Fibroblast of pulmonary artery (primary cell): ENCODE measurements at places on chromosomes 5 and 9.

GRCh38 chr5:1112596-1113331 lies 901 bp upstream of the SLC12A7 start:
- DNase-seq: no peak

DNA sequence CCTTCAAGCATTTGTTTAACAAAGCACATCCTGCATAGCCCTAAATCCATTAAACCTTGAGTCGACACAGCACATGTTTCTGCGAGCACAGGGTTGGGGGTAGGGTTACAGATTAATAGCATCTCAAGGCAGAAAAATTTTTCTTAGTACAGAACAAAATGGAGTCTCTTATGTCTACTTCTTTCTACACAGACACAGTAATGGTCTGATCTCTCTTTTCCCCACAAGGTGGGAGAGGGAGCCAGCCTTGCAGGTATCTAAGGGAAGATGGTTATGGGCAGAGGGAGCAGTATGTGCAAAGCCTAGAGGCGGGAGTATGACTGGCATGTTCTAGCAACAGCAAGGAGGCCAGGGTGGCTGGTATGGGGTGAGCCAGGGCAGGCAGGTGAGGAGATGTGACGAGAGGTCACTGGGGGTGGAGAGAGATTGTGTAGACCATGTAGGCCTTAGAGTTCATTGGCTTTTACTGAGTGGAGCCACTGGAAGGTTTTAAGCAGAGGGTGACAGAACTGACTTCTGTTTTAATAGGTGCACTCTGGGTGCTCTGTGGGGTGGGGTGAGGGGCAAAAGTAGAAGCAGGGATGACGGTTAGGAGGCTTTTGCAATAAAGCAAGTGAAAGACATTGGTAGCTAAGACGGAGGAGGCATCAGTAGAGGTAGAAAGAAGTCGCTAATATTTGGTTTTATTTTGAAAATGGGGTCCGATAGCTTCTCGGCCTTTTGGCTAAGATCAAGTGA lies 5.1 kb upstream of the RPS14 start:
- no peak for DNase-seq

DNA sequence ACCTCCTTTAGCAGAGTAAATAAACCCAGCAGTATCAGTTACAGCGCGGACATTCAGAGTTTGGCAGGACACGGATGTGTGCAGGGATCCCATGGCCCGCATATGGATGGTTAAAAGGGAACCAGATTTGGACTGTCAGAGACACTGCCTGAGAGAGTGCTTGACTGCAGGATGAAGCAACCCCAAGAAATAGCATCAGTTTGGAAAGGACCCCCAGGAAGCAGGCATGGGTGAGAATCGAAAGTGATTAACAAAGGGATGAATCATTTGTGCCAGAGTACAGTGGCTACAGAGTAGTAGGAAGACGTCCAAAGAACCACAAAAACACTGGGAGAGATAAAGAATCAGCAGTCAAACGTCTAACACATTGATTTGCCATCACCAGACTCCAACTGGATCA lies 5.5 kb downstream of the C7 start:
- peak; percentile 83 for DNase-seq

DNA sequence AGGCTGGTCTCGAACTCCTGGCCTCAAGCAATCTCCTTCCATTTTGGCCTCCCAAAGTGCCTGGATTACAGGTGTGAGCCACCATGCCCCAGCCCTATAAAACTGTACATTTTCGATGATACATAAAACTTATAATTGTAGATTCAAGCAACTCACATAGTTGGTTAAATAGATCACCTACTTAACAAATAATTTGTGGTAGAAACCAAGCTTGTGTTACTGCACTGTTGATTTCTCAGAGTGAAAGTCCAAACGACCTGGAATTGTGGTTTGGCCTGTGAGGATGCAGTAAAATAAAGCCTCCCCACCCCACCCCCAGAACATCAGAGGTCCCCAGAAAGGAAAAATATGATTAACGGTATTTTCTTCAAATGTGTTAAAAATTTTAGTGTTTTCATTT lies 92.7 kb downstream of the TRIO start:
- DNase-seq: no peak

GRCh38 chr5:76483433-76483832 lies 80.3 kb downstream of the IQGAP2 start:
- no peak for DNase-seq

GRCh38 chr5:150658699-150659265 lies 2.3 kb upstream of the MYOZ3 start:
- DNase-seq: no peak

GRCh38 chr9:21836437-21837161 lies 34.2 kb downstream of the MTAP start:
- peak; percentile 97 for DNase-seq

- peak; percentile 65 for DNase-seq
Observed at GRCh38 chr5:110817459-110817858, 78.7 kb downstream of the SLC25A46 start.

DNA sequence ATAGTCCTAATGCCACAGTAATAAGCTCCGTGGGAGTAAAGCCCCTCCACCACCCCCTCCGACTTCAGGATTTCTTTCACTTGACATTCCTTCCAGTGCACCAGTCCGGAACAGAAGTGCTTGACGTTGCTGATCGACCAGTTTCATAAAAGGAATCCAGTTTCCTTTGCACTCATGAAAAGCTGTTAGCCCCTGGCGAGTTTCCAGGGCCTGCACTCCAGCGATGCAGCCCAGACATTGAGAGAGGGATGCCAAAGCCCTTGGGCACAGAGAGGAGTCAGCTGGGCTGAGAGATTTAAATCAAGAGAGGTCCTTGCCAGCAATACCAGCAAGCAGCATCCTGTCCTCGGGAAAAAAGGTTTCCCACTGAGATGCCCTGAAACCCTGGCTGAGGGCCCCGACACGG lies 170.1 kb downstream of the GABBR2 start:
- DNase-seq: no peak

DNA sequence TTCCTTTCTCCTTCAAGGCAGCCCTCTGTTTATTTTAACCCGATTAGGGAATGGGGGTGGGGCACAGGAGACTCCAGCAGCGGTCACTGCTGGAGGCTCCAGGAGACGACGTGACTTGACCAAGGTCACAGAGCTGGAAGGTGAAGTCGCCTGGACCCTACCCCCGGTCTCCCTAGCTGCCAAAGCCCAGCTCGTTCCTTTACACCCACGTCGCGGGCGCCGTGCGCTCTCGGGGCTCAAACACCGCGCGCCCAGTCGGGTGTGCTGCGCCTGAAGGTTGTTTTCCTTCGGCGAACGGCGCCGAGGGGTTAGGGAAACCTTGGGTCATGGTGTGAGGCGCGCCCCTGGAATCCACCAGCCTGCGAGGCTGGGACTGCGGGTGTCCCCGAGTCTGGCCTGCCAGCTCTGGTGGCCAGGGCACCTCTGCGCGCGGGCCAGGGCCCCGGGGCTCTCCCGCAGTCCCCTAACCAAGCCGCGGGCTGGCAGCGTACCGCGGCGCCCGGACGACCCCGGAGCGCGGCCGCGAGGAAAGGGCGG lies 747 bp upstream of the UNC5A start:
- no peak for DNase-seq

DNA sequence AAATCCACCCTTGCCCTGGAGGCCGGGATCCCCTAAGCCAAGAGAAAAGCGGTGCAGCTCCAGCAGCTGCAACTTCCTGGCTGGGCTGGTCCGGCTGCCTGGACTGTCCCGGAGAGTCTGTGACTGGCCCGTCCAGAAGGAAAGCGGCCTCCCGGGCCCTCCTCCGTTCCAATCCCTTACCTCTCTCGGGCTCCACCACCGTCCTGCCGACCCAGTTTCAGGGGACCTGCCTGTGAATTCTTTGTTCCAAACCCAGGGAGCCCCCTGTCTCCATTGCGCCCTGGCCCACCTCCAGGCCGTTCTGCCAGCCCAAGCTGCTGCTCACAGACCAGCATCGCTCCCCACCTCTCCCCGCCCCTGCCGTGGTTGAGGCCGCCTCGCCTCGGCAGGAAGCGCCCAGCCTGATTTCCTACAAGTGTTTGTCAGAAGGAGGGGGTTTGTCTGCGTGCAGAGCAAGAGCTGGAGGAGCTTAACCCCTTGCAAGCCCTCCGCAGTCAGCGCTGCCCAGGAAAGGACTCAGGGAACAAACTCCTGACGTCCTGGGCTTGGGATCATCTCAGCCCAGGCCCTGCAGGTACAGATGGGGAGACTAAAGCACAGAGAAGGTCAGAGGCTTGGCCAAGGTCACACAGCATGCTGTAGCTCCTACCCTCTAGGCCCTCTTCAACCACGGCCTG lies at the start of gene AKNA:
AKNA (minus strand) TSS at position 303 of the 677 bp plus-strand sequence. CDS start 6,649 bp downstream, outside the sequence.
- peak; percentile 79 for DNase-seq
